ENCODE measurements at places on chromosomes 1 and 21. TPM values are rescaled to one million over a fixed set of nuclear protein-coding genes. Genes with fewer than 3 reads are reported as not detected.

DNA sequence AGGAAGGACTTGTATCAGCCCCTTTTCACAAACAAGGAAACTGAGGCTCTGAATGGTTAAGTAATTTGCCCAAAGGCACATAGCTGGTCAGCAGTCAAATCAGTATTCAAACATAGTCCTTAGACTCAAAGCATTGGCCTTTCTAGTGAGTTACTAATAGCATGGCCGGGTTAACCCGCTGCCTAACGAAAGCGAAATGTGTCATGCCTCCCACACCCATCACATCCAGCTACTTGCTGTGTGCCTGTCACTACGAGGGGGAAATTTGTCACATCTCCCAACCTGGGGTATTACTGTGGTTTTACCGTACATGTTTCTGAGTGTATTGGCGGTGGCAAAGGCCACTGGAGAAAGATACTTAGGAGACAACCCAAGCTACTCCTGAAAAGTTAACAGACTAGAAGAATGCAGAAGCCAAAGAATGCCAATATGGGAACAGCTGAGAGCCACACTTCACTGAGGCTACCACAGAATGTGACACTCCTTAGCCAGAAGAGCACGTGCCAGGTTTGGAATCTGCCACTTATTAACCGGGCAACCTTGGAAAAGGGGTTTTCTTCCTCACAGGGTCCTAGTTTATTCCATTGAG lies 363.5 kb downstream of the KCNH1 start:
- no peak overlapping the region for H3K27ac ChIP-seq
- H3K27me3 ChIP-seq, result no peaks in the 10 kb centered on the region
- H3K4me3 ChIP-seq, result no peak overlapping the region
- no peaks in the 10 kb centered on the region for H3K36me3 ChIP-seq
- H3K4me1 ChIP-seq, result no peaks in the 10 kb centered on the region

GRCh38 chr1:236067854-236068454 lies 3.1 kb upstream of the NID1 start:
- no peaks in the 10 kb centered on the region for H3K27me3 ChIP-seq
- DNase-seq, result no peak

DNA sequence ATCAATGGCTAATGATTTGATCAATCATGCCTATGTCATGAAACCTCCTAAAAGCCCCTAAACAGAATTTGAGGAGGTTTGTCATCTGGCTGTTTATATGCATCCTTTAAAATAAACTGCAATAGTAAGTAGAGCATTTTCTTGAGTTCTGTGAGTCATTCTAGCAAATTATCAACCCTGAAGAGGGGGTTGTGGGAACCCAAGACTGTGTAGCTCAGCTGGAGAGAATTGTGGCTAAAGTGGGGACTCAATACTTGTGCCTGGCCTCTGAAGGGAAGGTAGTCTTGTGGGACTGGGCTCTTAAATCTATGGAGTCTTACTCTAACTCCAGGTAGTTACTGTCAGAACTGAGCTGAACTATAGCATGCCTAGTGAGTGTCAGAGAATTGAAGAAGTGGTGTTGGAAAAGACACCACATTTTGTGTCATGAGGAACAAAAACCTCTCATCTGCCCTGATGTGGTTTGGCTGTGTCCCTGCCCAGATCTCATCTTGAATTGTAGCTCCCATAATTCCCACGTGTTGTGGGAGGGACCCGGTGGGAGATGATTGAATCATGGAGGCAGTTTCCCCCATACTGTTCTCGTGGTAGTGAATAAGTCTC lies 402.4 kb downstream of the USH2A start:
- H3K27ac ChIP-seq, result no peak overlapping the region
- H3K4me1 ChIP-seq, result no peaks in the 10 kb centered on the region
- no peak for DNase-seq

Gene DCDC2B
- total RNA-seq, result 0.62 TPM

Gene AK5
- 4.6 TPM for total RNA-seq

Gene PRMT2
- total RNA-seq, result 171 TPM

Measured in uterus (tissue), 4 donors.